AML-193 (cell line): ENCODE measurements at places on chromosomes 2 and 18.

GRCh38 chr18:52409727-52410126, 69.7 kb downstream of the DCC start:
- DNase-seq: no peak

DNA sequence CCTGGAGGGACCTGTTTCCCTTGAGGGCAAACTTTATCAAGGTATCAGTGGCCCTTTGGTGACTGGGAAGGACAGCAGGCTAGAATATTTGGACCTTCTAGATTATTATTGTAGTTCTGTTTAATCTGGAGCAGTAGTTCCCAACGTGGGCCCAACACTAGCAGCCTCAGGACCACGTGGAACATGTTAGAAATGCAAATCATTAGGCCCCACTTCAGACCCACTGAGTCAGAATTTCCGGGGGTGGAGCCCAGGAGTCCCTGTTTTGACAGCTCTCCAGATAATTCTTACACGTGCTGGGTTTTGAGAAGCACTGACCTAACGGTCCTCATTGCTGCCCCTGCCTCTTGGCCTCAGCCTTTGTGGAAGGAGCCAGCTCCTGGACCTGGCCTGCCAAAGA, 25.5 kb upstream of the DYNC2LI1 start:
- DNase-seq: no peak

GRCh38 chr2:15806801-15807417, 133.4 kb upstream of the MYCN start:
- no peak for DNase-seq

DNA sequence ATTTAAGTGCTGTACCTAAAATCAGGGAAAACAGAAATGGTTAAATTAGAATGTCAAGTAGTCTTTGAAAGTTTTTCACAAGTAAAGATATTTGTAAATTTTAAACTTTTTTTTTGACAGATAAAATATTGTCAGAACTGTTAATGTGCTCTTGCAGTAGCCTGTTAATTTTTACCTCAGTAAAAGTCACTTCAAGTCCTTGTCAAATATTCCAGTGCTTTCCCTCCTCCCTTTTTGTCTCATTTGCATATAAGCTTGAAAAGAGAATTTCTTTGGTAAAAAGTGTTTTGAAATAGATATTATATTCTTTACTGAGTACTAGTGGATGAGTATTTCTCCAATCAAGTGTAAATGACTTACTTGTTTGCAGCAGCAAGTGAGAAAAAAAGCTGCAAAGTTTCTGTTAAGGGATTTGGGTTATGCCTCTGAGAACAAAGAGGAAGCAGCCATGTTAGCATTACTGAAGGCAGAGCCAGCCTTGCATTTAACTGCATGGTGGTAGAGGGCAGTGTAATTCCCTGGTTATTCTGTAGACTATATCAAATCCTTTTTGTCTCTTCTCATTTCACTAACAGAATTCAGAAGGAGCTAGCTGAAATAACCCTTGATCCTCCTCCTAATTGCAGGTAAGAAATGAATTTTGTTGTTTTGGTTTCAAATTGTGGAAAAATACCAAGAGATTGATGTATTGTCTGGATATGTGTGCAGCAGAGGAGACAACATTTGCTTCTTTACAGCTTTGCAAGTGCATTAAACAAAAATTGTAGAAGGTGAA, 3.2 kb downstream of the UBE2E3 start:
- DNase-seq: peak; percentile 10

GRCh38 chr2:14866736-14867352, 234.3 kb downstream of the LRATD1 start:
- DNase-seq: no peak

DNA sequence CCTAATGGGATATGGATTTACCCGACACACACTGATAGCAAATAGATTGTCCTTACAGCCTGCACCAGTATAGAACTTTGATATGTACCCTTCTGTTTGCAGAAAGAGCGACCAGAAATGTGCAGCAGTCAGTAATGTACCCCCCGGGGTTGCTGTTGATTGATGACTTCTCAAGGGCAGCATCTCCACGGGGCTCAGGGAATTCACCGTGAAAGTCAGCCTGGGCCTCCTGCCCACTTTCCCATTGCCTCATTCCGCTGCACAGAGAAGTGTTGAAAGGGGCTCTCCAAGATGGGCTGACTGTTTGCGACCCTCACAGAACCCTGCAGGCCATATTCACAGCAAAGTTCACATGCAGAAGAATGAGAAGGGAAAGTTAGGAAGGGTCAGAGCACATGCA, 241.3 kb downstream of the PRKCE start:
- DNase-seq: no peak

DNA sequence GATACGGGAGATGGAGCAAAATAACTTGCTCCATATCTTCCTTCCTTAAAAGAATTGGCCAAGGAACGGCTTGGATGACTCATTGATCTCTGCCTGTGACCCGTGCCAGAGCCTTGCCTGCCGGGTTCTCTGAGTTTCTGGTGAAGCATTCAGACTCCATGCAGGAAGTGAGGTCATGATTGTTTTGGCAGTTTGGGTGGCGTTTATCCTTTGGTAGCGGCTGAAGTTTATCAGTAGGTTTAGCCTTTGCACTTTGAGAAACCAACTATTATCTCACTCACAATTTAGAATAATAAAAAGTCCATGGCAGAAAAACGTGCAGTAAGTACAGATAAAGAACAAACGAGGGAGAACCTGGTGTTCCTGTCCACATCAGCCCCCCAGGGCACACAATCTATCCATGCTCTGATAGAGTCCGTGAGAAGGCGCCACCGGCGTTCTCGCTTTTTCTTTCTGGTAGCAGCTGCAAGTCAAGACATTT, 15.0 kb upstream of the CTAGE1 start:
- DNase-seq: no peak

- no peak for DNase-seq
These were observed 32.1 kb downstream of the PLEKHM3 start for GRCh38 chr2:207993151-207993763.

DNA sequence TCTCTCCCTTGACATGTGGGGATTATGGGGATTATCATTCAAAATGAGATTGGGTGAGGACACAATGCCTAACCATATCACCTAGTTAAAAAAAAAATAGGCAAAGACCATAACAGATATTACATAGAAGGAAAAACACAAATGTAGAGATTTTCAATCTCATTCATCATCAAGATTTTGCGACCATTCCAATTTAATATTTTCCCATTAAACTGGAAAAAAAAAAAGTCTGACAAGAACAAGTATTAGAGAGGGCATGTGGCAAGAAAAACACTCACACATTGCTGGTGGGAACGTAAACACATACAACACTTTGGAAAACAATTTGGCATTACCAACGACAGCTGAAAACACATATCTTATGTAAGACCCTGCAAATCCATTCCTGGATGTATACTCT, 71.0 kb upstream of the MYCN start:
- DNase-seq: no peak

- DNase-seq: no peak
These were observed 38.2 kb downstream of the CERS6 start for GRCh38 chr2:168494190-168494711.

DNA sequence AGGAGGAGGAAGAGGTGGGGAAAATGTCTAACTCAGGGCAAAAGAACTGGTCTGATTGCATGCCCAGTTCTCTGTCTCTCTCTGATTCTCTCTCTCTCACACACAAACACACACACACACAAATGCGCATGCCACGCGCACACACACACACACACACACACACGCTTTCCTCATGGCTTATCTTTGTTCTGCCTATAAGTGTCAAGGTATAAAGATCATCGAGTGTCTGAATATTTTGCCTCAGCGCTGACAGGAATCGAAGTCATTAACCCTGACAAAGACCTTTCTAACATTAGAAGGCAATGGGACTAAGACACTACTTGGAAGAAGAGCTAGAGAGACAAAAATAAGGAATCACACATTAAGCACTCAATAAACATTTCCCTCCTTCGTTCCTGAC, 497.1 kb upstream of the KLHL29 start:
- no peak for DNase-seq

DNA sequence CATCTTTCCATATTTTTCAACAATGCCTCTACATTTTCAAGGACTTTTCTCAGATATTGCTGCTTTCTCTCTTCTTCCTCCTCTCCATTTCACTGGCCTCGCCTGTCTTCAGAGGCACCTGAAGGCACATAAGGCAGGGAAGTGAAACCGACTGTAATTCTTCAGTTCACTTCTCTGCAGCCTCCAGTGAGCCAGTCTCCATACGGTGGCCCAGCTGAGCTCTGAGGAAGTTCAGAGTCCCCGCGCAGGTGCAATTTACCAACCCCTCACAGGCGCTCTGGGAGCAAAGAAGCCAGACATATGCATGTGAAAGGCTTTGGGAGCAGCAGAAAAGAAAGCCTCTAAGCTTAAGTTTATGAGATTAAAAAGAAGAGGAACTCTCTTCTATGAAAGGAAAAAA, 12.4 kb downstream of the KLHL14 start:
- no peak for DNase-seq

DNA sequence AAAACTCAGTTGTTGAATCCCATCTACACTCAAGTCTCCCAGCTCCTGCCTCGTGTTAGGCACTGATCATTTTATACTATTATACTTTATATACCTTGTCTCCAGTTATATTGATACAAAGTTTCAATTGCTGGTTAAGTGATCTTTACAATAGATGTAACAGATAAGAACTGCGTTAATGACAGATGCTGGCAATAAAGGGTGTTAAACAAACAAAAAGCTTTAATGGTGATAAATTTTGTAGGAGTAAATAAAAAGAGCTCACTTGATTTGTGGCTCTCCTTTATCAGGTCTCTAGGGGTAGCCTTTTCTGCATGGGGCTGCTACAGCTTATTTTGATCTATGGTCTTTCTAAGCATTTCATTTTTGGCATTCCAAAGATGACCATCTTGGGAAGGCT, 106.9 kb upstream of the GAREM1 start:
- no peak for DNase-seq

DNA sequence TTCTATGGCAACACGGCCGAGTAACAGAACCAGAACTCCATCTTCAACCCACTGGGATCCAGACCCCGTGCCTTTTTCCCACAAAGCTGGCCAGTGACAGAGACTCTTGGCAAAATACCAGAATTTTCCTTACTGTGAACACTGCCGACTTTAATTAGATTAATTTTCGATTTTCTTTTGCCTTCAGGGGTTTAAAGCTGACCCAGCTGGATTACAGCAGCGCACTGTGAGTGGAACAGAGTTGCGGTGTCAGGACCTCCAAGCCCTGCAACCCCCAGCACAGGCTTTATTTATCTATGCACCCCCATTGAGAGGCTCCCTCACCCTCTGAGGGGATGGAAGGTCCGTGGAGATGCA, 36.4 kb downstream of the CTIF start:
- DNase-seq: no peak

DNA sequence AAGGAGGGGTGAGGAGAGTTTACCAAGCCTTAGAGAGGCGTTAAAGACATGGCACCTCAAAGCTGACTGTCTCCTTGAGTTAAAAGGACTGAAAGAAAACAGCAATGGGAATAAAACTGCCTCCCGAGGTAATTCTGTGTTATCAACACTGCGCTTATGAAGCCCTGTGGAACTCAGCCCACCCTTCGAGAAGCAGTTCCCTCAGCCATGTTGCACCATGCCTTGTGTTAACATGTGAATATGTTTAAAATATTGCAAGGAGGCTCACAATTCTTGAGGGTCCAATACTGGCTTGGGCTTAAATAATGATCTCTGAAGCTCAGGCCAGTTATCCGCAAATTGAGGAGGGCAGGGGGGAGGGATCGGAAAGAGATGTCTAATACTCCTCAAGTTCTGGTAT, 14.7 kb downstream of the KLF7 start:
- no peak for DNase-seq

GRCh38 chr2:169683054-169683424, 11.2 kb downstream of the CFAP210 start:
- DNase-seq: no peak

- DNase-seq: no peak
These were observed 268.8 kb upstream of the SPRED2 start for GRCh38 chr2:65701191-65701590.

GRCh38 chr18:68703326-68703725, 11.6 kb downstream of the TMX3 start:
- DNase-seq: no peak

DNA sequence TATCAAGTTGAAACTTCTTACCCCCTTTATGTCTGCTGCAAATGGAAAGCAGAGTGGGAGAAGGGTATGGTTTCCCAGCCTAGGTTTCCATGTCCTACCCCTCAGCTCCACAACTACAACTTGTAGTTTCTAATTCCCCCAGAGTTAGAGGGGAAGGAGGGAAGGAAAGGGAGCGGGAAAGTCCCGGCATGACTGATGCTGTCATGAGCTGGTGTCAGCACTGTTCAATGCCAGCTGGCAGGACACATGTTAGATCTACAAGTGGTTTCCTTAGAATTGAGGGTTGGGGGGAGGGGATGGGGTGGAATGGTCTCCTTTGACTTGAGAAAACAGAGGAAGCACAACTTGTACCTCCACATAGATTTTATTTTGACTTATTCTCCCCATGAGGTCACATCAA, 194.0 kb downstream of the MBD2 start:
- no peak for DNase-seq

- no peak for DNase-seq
These were observed 76.2 kb downstream of the NRP2 start for GRCh38 chr2:205758500-205758899.

DNA sequence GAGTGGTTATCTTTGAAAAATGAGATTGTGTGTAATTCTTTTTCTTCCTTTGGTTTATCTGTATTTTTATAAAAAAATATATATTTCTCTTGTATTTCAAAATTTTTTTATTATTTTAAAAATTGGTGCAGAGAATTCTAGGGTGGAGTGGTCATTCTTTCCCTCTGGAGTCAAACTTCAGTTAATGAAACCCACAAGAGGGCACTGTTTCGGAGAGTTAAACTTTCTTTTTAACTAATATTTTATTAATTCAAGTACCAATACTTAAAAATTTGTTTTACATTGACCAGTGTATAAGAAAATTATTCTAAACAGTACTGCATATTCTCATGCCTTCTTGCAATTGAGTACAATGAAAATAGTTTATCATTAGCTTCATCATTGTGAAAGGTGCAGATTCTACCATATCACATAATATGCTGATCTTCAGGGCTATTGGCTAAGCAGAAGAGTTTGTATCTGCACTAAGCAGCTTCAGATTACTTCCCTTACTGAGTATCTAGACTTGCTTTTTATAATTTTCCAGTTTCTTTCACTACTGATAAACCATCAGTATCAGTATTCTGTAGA, 50.1 kb downstream of the HS1BP3 start:
- no peak for DNase-seq

GRCh38 chr2:189350540-189351209, 90.6 kb upstream of the WDR75 start:
- DNase-seq: no peak

DNA sequence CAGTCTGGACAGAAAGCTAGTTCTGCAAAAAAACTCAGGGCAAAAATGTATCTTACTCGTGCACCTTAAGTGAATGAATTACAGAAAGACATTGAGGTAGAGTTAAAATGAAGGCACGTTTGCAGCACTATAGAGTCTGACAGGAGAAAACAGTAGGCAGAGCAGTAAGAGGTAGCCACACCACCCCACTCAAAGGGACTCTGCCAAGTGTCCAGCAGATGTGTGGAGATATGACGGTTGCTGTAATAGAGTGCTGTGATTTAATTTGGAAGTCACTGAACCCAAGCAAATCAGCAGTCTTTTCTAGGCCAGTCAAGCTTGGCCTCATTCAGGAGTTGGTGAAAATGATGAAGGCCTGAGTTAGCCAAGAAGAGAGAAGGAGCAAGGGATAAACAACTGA, 464.4 kb downstream of the PTPRM start:
- no peak for DNase-seq
